Dorsolateral prefrontal cortex (tissue), 122 donors: ENCODE measurements at places on chromosomes 6 and 20. TPM values are rescaled to one million over a fixed set of nuclear protein-coding genes. Genes with fewer than 3 reads are reported as not detected.

ERVFRD-1 gene
- total RNA-seq: not detected

OPN5 gene
- not detected for total RNA-seq

DNA sequence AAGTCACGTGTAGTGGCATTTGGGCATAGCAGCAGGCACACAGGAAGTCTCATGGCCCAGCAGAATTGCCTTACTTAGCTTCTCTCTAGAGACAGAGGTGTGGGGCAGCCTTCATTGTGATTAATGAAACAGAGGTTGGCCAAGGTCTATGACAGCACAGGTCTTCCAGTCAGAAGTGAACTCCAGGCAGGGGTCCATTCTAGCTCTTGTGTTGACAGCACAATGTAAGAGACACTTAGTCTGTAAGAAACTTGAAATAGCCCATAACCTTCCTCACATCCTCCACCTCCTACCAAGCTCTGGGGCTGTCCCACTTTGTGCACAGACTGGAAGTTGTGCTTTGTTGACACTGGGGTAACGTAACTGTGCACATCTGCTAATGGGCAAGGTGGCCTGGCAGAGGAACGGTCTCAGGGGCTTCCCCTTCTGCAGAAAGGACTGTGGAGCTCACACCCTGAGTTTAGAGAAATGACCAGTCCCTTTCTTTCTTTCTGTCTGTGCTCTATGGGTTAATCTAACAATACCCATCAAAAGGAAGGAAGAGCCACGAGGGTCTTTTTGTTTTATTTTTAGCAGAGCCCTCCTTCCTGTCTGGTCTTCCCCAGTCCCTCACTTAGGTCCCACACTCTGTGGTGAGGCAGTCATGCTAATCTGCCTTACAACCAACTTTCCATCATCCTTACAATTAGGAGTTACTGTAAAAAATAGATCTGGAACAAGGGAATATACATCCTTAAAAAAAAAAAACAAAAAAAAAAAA, 35.6 kb upstream of the TAGAP start:
- DNase-seq: no peak

DNA sequence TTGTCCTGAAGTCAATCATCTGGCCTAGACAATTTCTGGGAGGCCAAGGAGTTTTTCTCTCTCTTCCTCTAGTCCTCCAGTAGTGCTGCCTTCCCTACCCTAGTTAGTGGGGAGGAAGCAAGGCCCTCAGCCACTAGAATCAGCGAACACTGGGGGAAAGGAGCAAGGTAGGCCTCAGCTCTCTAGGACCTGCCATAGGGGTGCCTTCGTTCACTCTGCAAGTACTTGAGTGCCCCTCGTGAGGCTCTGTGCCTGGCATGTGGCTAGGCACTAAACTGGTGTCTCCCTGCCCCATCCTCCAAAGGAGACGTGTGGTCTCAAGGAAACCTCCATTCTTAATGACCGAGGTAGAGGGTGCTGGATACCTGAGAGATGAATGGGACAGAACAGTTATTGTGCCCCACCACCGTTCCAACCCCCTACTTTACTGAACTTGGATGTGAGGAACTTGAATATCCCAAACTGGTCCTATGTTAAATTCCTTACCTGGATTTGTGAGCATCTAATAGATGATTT, 1.1 kb downstream of the DEF6 start:
- DNase-seq: no peak

FBXO5 gene
- 3.2 TPM for total RNA-seq

GFRAL gene
- total RNA-seq: not detected
